ENCODE measurements at places on chromosomes 12 and 14. TPM values are rescaled to one million over a fixed set of nuclear protein-coding genes. Genes with fewer than 3 reads are reported as not detected.

The CD163 gene
- total RNA-seq = 13.1 TPM

The TEX22 gene
- total RNA-seq = 0.10 TPM

The P2RX7 gene
- total RNA-seq = 9.3 TPM

The KRT73 gene
- 21.4 TPM for total RNA-seq

The GUCY2C gene
- not detected for total RNA-seq

The PTPRQ gene
- total RNA-seq = not detected

The ANKLE2 gene
- 63.0 TPM for total RNA-seq

The CDC42BPB gene
- total RNA-seq = 14.1 TPM

The COX6A1 gene
- total RNA-seq = 138 TPM

The FAM222A gene
- 1.0 TPM for total RNA-seq

The BORCS5 gene
- total RNA-seq = 15.2 TPM

The TRHDE gene
- total RNA-seq = 0.21 TPM

The OR6C2 gene
- not detected for total RNA-seq

The ZNF605 gene
- total RNA-seq = 2.5 TPM

The TEAD4 gene
- total RNA-seq = not detected

The ENDOU gene
- not detected for total RNA-seq

The DERA gene
- total RNA-seq = 18.9 TPM

The PPTC7 gene
- 56.8 TPM for total RNA-seq

The BCL2L14 gene
- total RNA-seq = 0.21 TPM

The LRTM2 gene
- total RNA-seq = 0.10 TPM

The AMIGO2 gene
- total RNA-seq = 7.2 TPM

The OR4L1 gene
- not detected for total RNA-seq

The ESRRB gene
- 0.10 TPM for total RNA-seq

The SSPN gene
- 0.10 TPM for total RNA-seq

The RIPK3 gene
- 9.9 TPM for total RNA-seq

The RD3L gene
- 0.21 TPM for total RNA-seq

The SCARB1 gene
- total RNA-seq = 2.5 TPM

The NUAK1 gene
- total RNA-seq = 0.52 TPM

The PLEKHD1 gene
- total RNA-seq = 0.31 TPM

Data from mononuclear cell (primary cell).